ENCODE measurements at places on chromosomes 16 and 17.

GRCh38 chr16:75042426-75043174, 43.8 kb downstream of the ZNRF1 start:
- no peak for DNase-seq

- DNase-seq, result no peak
Observed at GRCh38 chr17:55842405-55843158, 91.7 kb downstream of the PCTP start.

DNA sequence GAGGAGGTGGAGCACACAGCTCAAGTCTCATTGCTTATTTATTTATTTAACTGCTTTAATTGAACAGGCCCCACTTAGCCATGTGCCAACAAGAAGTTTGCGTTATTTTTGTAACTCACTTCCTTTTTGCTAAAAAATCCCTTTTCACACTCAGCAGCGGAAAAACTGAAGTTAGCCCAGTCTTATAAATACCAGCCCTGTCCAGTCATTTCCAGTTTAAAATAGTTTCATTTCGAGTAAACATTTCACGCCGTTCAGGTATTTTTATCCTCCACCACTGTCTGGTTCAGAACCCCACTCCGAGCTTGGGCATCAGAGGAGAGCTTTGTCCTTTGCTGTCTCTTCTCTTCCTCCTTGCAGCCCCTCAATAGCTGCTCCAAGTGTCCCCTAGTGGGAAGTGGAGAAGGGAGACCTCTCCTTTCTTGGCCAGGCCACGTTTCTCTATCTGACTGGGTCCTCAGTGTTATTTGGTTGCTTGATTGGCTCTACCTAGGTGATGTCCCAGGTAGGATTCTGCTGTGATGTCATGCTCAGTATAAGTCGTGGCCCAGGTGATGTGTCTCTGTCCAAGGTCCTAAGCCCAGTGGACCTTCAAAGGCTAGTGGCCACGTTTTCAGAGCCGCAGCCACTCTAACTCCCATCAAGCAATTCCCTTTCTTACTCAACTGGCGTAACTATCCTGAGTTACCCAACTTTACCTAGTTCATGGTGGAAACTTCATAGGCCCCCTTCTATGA, 53.0 kb upstream of the GAS7 start:
- no peak for DNase-seq

- no peak for DNase-seq
Observed at GRCh38 chr17:699345-699744, 15.3 kb downstream of the VPS53 start.

GRCh38 chr16:86772671-86773353, 194.5 kb downstream of the FOXL1 start:
- no peak for DNase-seq

DNA sequence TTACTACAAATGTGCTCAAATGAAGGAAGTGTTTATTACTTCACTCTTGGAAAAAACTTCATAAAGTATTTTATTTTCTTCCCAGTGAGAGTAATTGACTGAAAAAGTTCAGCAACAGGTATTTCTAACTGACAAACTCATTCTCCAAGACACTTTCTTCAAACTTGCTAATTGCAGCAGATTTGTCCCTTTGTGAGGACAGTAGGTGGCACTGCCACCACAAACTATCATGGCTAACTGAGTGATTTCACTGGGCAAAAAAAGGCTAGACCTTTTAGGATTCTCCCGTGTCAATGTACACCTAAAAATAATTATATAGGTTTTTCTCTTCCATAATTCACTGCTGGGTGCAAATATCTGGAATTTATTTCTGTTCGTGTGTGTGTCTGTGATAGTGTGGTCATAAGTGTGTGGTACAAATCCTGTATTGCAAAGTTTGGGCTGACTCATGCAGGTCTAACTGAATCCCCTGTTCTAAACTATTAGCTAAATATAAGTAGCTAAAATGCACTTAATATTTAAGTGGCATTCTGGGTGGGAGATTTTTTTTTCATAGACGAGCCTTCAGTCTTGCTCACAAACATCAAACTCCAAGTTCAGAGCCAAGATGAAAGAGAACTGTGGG, 3.9 kb downstream of the HS3ST3A1 start:
- no peak for DNase-seq

DNA sequence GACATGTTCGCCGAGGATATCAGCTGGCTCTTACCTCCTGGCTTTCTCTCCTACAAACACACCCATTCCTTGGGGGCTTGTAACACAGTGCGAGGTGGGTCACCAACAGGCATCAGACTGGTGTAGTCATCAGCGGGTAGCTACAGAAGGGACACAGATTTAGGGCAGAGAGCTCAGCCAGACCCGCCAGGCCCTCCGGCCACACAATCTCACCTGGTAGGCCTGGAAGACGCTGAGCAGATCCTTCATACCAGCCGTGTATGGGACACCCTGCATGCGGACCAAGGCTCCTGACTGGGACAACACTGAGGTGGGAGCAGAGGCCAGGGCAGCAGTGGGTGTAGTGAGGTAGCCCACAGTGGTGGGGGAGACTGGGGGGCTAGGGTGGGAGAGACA, 5.8 kb downstream of the ESRP2 start:
- DNase-seq, result peak; percentile 39

- no peak for DNase-seq
Observed at GRCh38 chr16:11354407-11354732, 9.1 kb downstream of the RMI2 start.
